Mesendoderm (in vitro differentiated cells): ENCODE measurements at places on chromosomes 3 and 15.

DNA sequence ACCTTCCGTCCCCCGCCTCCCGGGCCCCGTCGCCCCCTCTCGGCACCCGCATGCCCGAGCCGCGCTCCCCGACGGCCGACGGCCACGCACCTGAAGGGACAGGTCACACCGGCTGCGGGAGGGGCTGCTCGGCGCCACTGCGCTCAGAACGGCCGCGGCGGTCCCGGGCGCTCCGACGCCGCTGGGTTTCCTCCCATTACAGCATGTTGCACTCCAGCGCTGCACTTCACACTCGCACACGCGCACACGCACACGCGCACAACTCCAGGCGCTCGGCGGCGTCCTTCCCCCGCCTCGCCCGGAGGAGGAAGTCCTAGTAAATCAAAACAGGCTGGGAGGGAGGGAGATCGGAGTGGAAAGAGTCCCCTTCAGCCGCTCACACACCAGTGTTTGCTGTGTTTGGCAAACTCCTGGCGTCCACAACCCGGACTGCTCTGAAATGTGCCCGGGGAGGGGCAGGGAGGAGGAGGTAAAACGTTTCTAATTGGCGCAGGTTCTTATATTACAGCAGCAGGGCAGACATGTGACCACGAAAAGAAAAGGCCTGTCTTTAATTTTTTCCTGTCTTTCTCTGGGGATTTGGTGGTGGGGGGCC lies 76.7 kb upstream of the VGLL4 start:
- DNase-seq: peak; percentile 77

DNA sequence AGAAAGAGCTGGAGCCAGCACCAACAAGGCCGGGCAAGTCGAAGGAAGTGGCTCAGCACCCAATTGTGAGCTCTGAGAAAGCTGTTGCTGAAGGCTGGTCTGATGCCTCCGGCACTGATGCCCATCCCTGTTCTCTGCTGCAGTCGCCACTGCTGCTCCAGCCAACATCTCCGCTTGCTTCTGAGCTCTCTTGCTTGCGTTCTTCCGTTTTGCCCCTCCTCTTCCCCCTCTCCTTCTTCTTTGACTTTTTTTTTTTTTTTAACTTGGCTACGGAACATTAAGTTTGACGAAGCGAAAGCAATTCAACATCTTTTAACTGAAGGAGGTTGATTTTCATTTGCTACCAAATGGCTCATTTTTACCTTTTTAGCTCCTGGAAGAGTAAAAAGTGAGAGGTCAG lies 442.9 kb downstream of the MCTP2 start:
- no peak for DNase-seq

GRCh38 chr3:132660811-132661070 lies 612 bp downstream of the UBA5 start:
- no peak for DNase-seq

- no peak for DNase-seq
These were observed 1.5 kb downstream of the VWA5B2 start for GRCh38 chr3:184230603-184231528.

DNA sequence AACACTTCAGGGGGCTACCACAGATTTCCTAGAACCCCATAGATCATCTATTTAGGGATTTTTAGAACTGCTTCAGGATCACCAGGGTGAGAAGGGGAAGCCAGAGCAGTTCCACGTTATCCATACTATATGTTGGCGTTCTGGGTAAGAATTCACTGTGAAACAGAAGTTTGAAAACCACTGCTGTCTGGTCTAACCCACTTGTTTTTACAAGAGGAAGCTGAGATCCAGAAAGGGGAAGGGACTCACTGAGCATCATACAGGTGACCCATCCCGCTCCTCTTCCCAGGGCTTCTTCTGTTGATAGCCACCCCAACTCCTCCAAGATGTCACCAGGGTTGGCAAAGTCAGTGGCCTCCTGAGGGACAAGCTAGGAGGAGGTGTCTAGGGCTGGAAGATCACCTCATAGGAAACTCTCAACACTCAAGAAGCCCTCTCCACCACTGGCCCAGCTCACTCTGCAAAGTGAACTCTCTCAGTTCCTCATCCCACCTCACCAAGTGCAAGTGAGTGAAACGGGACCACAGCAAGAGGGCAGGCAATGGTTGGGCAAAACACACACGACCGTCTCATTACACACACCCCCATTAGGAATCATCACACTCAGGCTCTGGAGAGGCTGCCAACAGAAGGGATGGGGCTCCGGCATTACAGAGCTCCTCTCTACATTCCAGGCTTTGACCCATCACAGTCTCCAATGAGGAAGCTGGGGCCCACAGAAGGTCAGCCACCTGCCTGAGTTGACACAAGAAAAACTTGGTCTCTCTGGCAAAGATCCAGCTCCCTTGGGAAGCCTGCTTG lies 1.8 kb downstream of the DAPK2 start:
- DNase-seq: no peak

- DNase-seq: no peak
These were observed 10.2 kb upstream of the DLG1 start for GRCh38 chr3:197308591-197308990.

GRCh38 chr15:57732526-57733331 lies 26.2 kb downstream of the POLR2M start:
- DNase-seq: peak; percentile 68

DNA sequence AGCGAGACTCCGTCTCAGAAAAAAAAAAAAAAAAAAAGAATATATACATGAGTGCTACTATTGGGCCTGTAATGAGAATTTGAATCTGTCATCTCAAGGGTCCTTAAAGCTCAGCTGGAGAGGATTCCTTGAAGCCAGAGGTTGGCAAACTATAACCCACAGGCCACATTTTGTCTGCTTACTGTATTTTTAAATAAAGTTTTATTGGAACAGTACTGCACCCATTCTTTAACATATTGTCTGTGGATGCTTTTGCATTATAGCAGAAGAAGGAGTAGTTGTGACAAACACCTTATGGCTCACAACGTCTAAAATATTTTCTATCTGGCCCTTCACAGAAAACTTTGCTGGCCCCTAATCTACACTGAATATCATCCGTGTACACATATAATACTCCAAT lies 60.7 kb downstream of the SGO1 start:
- no peak for DNase-seq

- DNase-seq: no peak
These were observed 1.8 kb upstream of the SRGAP3 start for GRCh38 chr3:9251055-9251786.

GRCh38 chr3:140013220-140013619 lies 78.2 kb downstream of the CLSTN2 start:
- no peak for DNase-seq

DNA sequence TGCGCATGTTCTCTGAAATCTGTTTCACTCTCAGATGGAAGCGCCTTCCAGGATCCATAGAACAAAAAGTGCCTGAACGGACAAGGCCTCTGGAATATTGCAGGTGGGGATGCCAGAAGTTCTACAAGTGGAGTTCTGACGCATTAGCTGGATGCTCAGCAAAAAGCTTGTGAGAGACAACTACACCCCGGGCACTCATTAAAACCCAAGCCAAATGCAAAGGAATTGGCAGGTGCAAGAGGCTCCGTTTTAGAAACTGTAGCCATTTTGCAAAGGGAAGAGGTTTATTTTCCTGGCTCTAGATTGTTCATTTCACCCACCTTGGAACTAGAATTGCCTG lies 35.2 kb upstream of the SLC24A5 start:
- DNase-seq: no peak

GRCh38 chr3:155334914-155335723 lies 41.6 kb upstream of the STRIT1 start:
- DNase-seq: peak; percentile 46

GRCh38 chr15:79290642-79291275 lies 8.2 kb downstream of the ANKRD34C start:
- no peak for DNase-seq

DNA sequence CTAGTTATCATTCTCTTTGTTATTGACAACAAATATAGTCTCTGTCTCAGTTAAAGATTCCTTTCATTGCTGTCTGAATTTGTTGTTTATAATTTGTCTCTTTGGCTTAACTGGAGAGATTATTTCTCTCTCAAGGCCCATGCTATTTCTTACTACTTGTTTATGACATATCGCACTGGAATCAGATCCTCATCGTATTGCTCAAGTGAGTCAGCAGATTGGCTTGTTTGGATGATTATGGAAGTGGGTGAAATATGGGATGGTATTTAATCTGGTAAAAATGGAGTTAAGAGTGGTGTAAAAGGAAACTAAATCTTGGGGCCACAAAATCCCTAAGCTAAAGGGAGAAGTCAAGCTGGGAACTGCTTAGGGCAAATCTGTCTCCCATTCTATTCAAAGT lies 613.1 kb downstream of the SI start:
- no peak for DNase-seq

GRCh38 chr15:58705105-58705504 lies 44.4 kb downstream of the ADAM10 start:
- DNase-seq: no peak

- DNase-seq: no peak
These were observed 41.8 kb upstream of the UBE2E2 start for GRCh38 chr3:23161308-23161707.

DNA sequence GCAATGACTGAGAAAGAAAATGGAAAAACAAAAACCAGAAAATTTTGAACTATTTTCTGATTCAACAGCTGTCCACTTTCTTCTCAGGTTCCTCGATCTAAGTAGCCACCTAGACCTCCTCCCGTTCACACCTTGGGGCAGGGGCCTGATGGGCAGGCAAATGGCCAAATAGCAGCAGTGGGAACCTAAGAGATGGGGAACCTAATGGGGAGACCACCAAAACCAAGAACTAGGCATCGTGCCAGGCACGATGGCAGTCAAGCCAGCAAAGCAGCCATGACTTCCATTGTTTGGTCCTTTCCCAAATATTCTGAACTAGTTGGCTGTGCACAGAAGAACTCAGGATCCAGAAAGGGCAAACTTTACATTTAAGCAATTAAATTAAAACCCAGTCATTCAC lies 57.1 kb downstream of the CAPN7 start:
- no peak for DNase-seq

GRCh38 chr3:30002797-30003196 lies 603.6 kb upstream of the TGFBR2 start:
- no peak for DNase-seq

GRCh38 chr3:172065967-172066762 lies 26.8 kb downstream of the FNDC3B start:
- DNase-seq: no peak

DNA sequence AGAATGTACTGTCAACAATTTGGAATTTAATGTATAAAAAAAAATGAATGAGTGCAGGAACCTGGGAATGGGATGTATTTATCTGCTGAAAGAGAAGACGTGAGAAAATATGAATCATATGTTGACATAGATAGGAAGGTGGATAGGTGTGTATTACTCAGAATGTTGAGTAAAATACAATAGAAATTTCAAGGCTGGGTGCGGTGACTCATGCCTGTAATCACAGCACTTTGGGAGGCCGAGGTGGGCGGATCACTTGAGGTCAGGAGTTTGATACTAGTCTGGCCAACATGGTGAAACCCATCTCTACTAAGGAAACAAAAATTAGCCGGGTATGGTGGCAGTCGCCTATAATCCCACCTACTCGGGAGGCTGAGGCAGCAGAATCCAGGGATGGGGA lies 202.8 kb downstream of the CADM2 start:
- no peak for DNase-seq

DNA sequence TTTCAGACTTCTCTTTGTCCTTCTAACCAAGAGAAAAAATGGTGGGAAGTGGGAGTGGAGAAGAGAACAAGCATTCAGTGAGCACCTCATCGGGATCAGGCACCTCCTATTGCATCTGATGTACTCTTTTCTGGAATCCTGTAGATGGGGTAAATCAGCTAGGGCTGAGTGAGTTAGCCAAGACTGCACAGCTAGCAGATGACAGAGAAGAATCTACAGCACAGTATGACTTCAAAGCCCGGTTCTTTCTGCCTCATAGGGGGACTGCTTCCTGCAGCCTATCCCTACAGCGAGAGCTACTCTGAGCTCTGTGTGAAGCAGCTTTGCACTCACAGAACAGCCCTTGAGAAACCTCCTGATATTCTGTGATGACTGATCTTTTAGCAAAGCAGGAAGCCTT lies 275.2 kb upstream of the MEIS2 start:
- peak; percentile 10 for DNase-seq

- DNase-seq: no peak
These were observed 81.8 kb upstream of the MRPS22 start for GRCh38 chr3:139261754-139262586.

GRCh38 chr3:142958707-142959106 lies 4.8 kb downstream of the PAQR9 start:
- DNase-seq: no peak

DNA sequence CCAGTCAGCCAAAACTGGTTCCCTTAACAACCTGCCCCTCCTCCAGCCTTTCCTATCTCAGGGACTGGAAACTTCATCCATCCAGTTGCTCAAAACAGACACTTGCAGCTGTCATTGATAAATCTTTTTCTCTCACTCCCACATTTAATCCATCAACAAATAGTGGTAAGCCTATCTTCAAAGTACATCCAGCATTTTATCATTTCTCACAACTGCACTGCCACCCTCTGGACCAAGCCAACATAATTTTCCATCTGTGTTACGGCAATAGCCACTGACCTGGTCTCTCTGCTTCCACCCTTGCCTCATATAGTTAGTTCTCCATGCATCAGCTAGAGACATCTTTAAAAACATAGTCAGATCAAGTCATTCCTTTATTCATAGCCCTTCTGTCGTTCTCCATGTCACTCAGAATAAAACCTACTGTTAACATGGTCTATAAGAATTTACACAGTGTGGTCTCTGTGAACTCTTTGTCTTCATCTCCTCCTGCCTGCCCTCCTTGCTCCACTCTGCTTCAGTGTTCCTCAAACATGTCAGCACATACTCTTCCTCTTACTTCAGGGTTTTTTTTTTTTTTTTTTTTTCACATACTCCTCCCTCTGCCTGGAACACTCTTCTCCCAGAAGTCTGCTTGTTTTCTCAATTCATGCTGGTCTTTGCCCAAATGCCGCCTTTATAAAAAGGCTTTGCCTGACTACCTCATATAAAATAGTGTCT lies 102.5 kb upstream of the COL6A5 start:
- DNase-seq: peak; percentile 24

- DNase-seq: peak; percentile 62
These were observed 3.8 kb upstream of the SLCO3A1 start for GRCh38 chr15:91849749-91850161.

DNA sequence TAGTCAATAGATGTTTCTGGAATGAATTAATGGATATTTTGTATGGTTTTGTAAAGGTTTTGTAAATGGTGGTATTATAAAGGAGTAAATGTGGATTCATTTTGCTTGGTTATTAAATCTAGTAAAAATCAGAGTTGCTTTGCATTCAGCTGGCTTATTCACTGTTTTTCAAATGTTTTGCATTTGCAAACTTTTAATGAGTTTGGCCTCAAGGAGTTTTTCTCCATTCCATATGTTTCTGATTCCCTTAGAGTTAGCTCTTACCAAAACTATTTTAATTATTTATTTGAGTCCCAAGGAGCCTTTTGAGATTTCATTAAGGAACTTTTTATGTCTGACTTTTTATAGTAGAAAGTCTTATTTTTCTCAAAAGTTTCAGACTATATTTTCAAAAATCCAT lies 992.2 kb downstream of the DIPK2A start:
- DNase-seq: no peak

DNA sequence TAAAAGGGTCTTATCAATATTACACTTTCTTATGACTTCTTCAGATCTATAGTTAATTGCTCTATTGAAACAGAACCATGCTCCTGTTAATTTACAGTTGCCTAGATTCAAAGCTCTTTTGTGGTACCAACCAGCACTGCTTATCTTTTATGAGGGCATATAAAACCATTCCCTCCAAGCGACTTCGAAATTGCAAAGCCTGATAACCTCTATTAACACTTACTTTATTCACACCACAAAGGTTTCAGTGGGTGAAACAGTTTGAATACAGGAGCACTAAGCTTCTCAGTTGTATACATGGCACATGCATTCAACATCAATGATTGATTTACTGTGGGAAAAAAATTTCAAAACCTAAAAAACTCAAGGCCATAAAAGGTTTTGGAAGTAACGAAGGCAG lies 74.9 kb upstream of the PPIB start:
- no peak for DNase-seq
